SHP77 (cell line): ENCODE measurements at places on chromosomes 7 and 10.

GRCh38 chr7:5291301-5291700, 8.6 kb downstream of the SLC29A4 start:
- DNase-seq: no peak

DNA sequence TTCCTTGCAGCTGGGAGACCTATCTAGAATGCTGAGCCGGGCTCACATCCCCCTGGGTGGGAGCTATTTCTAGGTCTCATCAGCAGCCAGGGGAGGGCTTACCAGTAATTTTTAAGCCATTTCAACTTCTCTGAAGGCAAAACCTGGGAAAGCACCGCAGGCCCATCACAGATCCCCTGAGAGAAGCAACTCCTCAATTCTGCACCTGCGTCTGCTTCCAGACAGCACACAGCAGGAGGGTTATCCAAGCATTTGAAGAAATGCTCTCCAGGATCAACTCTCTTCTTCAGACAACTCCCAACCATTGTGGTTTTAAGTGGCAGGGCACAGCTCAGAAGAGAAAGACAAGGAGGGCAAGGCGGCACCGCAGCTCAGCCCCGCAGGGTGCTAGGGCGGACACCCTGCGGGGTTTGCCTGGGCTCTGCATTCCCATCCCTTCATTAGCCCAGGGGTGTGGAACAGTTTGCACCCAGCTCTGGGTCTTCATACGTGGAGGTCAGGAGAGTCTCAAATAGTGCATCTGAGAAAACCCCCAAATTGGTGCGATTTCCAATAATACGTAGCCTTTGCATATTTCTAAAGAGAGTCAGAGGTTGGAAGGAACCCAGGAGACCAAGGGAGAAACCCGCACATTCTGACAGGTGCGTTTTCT, 618.7 kb downstream of the DNAJB6 start:
- DNase-seq: no peak

DNA sequence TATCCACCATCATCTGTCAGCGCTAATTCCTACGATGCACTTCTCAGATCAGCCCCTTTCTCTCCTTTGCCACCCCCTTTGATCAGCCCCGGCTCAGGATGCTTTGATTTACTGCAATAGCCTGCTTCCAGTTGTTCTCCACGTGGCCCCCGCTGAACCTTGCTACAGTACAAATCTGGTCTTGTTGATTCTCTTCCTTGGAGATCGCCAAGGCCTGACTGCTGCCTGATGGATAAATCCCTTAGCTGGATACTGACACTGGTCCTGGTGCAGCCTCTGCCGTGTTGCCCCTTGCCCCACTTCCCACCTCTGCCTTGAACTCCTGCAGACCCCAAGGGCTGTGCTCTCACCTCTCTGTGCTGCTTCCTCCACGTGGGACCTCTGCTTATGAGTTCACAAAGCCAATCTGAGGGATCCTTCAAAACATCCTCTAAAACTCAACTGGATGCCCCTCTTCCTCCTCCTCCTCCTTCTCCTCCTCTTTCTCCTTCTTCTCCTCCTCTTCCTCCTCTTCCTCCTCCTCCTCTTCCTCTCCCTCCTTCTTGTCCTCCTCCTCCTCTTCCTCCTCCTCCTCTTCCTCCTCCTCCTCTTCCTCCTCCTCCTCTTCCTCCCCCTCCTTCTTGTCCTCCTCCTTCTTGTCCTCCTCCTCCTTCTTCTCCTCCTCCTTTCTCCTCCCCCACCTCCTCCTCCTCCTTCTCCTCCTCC, 15.3 kb downstream of the PLXNA4 start:
- no peak for DNase-seq

DNA sequence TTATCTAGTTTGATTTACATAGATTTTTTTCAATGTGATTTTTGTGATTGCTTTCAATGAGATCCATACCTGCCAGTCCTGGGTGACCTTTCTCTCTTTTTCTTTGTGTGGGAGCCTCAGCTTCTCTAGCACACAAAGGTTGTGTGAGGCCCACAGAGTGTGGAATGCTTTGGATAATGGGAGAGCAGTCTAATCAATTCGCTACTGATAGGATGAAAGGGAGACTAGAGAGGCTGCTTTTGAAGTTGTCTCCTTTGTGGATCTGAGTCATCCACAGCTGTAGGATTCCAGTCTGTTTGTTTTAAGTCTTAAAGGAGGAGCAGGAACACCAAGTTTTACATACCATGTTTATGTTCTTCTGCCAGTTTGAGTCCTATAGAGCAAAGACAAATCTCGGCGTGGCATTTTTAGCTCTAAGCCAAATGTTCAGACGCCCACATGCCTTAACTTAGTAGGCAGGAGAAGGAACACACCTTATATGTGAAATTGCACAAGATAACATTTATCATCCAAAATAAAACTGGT, 330.0 kb downstream of the ARL4A start:
- no peak for DNase-seq
